ENCODE measurements at places on chromosomes 4 and X.

GRCh38 chrX:132953354-132953753 lies 5.1 kb downstream of the HS6ST2 start:
- DNase-seq, result no peak

DNA sequence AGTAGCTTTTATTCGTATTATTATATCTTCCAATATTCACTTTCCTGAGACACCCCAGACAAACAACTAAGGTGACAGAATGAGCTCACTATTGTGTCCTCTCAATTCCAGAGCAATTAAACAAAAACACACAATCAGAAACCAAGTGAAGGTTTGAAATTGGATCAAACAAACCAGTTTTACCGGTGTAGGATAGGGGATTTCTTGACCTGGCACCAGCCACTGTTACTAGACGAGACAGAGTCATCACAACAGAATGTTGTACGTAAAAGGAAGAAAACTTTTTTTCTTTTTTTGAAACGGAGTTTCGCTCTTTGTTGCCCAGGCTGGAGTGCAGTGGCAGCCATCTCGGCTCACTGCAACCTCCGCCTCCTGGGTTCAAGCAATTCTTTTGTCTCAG lies 43.7 kb downstream of the LDOC1 start:
- no peak for DNase-seq

DNA sequence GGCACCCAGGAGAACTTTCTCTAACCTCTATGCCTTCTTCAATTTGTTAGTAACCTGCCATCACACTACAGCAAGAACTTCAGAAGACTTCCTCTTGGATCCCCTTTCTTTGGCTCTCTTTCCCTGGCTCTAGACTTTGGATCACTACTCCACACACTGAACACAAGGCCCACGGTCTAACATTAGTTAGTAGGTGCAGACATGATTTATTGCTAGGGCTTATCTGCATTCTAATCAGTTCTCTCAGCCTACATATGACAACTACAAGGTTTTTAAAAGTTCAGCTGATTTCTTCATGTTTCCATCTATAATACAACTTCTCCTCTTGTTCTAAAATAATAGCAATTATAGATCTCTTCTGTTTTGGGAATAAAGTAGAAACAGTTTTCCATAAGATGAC lies 209.1 kb upstream of the ANXA10 start:
- no peak for DNase-seq

DNA sequence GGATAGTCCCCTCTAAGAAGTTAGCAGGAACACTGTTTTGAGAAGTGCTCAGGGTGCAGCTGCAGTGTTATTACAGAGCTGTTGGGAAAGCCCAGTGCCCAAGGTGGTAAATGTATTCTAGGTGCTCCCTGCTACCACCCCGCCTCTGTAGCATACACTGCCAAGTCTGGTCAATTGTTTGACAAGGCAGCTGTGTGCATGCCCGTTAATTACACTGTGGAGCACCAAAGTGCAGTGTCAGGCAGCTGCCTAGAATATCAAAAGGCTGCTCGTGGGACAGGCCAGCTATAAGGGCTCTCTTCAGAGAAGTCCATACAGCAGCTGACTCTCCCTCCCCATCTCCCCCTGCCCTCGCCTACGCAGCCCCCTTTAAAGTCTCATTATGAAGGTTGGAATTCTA lies 99.9 kb upstream of the KLHL13 start:
- no peak for DNase-seq

- DNase-seq, result no peak
Observed at GRCh38 chrX:107542500-107542899, 85.8 kb upstream of the PRPS1 start.

GRCh38 chr4:148300877-148301276 lies 141.3 kb downstream of the NR3C2 start:
- no peak for DNase-seq

- no peak for DNase-seq
Observed at GRCh38 chrX:133415276-133416105, at the start of gene GPC4. Gene GPC4 (minus strand): TSS chrX:133415489. CDS start chrX:133414965, 524 bp downstream.

- DNase-seq, result no peak
Observed at GRCh38 chr4:95295157-95295556, 253.6 kb downstream of the UNC5C start.

DNA sequence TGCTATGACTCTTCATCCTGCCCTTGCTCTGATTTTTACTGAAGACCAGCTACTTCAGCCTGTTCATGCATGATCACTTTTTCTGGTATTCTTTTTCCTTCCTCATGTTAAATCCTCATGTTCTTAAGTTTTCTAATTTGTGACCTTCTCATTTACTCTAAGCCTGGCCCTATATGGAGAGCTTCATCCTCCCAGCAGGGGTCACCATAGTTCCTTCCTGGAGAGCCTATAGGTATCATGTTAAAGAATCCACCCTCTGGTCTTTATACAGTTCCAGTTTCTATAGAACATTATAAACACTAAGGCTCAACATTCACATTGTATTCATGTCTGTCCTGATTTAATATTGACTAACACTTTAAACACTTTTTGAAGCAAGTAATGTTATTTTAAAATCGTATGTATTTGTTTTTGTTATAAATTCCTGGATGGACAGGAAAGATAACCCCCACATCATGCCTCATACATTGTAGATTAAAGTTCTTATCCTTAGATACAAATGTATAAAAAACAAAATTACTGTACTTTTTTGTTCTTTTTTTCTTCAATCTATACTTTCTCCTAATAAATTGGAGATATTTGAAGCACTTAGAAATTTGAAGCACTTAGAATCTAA lies 53.8 kb upstream of the OTUD4 start:
- DNase-seq, result peak; percentile 71

DNA sequence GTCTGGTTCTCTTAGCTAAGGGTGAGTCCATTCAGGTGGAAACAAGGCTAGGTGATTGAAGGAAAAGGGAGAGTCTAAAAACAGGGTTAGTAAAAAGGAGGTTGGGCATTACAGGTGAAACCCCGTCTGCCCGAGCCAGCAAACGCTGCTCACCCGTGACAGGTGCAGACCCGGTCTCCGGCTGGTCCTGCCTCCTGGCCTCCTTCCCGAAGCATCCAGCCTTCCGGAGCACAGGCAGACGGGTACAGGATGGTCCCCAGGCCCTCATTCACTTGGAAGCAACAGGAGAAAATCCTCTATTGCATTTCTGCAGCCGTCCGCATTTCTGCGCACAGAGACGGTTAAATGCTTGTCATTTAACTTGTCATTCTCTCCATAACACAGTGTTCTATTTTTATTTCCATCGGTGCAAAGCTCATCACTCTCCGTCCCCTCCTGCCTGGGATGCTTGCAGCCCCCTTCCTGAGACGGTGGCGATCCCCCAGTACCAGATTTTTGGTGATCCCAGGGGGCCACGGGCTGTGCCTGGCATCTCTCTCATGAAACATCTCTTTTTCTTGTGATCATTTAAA lies 90.8 kb upstream of the PPP2R3B start:
- DNase-seq, result no peak

- DNase-seq, result no peak
Observed at GRCh38 chr4:168685136-168685809, 188.4 kb downstream of the PALLD start.

- no peak for DNase-seq
Observed at GRCh38 chr4:141348125-141348524, 127.4 kb downstream of the ZNF330 start.

DNA sequence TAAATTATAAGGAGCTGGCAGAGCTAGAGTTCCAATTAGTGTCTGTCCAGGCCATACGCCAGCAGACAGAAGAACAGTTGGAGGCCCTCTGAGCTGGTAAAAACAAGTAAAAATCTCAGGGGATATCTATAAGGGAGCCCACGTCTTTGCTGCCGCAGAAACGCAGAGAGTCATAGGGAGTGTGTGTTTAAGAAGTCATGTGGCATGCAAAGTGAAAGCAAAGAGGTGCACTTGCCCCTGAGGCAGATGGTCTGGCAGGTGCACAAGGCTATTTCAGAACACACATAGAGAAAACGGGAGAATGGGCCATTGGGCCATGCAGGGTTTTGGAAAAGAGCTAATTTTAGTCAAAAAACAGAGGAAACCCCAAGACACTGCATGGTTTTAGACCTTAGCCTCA lies 92.7 kb downstream of the NAP1L3 start:
- no peak for DNase-seq

DNA sequence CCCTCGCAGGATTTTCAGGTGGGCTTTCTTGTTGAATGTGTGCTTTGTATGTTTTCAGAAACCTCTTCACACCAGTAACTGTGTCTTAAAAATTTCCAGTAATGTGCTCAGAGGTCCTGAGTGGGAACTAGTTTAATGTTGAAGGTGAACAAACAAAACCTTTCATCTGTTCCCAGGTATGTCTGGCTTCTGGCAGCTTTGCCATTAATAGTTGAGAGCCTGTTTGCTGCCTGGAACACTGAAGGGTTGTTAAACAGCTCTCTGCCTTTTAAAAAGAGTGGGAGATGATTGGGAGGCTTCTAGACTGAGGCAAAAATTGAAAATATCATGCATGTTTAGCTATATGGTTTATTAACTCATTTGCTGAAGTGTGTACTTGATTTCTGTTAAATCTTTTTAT lies 161.2 kb upstream of the AGTR2 start:
- no peak for DNase-seq

All from CD4-positive, alpha-beta T cell (primary cell).